Renal cortex interstitium (tissue), 15 donors: ENCODE measurements at places on chromosomes 4 and X. TPM values are rescaled to one million over a fixed set of nuclear protein-coding genes. Genes with fewer than 3 reads are reported as not detected.

The DMP1 gene
- 0.14 TPM for polyA plus RNA-seq

The HMX1 gene
- polyA plus RNA-seq = not detected

The DIPK2B gene
- 10.7 TPM for polyA plus RNA-seq

The KLHL13 gene
- polyA plus RNA-seq = 68.2 TPM

DNA sequence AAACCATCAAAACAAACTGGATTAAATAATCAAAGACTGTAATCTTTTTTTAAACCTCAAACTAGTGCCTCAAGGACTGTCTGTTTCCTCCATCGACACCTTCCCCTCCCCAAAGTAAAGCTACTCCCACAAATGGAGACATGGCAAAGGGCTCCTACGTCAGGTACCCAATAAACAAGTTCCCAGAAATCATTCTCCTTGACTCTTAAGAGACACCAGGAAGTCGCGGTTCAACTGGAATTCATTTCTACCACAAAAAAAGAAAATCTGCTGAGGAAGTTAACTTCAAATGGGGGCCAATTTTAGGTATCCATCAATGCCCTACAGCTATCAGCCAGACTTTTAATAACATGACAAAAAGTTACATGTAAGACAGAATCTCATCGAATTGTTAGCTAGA, 2.5 kb downstream of the RPS4X start:
- no peak for DNase-seq

DNA sequence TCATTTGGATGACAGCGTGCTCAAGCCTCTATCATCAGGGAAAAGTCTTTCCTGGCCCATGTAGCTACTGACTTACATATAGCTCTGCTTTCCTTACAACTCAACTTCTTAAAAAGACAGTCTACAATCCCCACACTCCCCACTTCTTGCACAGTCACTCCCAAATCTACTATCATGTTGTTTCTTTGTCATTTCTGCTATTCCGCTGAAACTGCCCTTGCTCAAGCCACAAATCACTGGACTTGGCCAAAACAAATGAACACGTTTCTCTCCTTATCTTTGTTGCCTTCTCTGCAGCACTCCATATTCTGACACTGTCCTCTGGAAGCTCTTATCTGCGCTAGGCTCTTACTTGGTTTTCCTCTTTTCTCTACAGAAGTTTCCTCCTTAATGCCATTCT, 28.2 kb downstream of the GPRIN3 start:
- no peak for DNase-seq

DNA sequence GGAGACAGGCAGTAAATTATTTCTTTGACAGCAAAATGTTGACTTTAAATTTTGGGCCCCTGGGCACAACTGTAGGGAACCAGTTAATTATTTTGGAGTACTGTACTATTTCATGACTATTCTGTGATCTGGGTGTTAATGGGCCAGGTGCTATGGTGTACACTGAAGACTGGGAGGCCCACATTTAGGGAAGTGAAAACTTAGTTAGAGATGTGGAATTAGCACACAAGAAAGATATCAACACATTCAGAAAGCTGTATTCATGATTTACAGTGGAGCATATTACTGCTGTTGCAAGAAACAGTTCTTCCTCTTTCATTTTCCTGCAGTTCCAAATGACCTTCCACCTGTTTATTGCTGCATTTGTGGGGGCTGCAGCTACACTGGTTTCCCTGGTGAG, 12.4 kb downstream of the PLP1 start:
- no peak for DNase-seq

DNA sequence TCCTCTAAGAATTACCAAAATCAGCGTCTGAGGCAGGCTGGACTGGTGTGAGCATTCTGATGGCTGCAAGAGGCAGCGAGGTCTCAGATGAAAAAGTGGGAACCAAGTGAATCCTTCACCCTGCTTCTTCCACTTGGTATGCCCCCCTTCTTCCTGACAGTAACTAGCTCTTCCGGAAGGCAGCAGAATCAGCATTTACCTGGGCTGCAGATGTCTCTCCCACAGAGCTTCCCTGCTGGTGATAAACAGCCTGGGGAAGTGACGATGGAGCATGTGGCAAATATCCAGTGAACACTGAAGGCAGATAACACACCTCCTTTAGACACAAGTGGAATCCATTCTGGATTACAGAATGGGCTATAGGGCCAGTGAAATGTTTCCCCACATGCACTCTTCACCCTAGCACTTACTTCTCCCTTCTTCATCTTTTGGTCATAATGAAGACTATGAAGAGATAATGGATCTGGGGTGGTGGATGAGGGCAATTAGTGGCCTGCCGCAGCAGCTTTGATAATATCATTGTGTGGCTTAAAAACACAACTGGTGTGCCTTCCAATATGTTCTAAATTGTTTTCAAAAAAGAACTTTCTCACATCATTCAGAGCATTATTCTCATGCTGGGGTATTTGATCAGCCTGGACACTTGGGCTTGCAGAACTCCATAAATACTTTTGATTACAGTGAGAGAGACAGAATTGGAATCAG, 60.8 kb upstream of the TBC1D9 start:
- no peak for DNase-seq

GRCh38 chrX:100381619-100382018, 28.5 kb downstream of the PCDH19 start:
- no peak for DNase-seq

GRCh38 chrX:85516131-85516530, 136.7 kb upstream of the POF1B start:
- DNase-seq = no peak

DNA sequence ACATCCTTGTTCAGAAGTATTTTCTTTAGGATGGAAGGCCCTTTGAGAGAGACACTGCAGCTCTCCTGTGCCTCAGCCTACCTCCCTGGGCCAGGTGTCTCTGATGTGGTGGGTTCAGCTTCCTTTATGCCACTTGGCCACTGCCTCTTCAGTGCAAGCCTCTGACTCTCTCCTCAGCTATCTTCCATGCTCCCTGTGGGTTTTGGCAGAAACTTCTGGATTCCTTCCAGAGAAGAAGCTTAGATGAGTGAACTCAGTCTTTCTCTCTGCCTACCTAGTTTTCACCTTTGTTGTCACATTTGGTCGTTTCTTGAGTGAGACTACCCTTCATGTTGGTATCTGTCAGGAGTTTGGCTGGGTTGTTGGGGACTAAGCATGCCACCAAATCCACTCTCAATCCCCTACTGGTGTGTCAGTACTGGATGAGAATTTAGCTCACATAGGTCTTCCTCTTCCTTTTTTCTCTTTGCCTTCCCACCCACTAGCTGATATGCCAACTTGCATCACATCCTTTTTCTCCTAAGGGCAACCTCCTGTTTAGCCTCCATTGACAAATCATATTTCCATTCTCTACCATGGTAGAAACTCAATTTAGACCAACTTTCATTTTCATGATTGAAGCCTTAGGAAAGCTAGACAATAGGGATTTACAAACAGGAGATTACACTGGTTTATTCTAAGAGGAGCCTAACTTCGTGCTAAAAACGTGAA, 32.0 kb downstream of the IL15 start:
- DNase-seq = no peak

DNA sequence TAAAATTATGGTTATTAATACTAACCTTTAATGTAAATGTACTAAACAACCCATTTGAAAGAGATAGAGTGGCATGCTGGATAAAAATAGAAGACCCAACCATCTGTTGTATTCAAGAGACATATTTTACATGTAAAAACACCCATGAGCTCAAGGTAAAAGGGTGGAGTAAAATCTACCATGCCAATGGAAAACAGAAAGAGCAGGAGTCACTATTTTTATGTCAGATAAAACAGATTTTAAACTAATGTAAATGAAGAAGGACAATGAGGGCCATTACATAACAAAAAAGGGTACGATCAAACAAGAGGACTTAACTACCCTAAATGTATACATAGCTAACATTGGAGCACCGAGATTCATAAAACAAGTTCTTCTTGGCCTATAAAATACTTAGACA, 66.3 kb downstream of the ITM2A start:
- DNase-seq = no peak

- DNase-seq = no peak
Observed at GRCh38 chr4:125489952-125490690, 175.4 kb downstream of the FAT4 start.

DNA sequence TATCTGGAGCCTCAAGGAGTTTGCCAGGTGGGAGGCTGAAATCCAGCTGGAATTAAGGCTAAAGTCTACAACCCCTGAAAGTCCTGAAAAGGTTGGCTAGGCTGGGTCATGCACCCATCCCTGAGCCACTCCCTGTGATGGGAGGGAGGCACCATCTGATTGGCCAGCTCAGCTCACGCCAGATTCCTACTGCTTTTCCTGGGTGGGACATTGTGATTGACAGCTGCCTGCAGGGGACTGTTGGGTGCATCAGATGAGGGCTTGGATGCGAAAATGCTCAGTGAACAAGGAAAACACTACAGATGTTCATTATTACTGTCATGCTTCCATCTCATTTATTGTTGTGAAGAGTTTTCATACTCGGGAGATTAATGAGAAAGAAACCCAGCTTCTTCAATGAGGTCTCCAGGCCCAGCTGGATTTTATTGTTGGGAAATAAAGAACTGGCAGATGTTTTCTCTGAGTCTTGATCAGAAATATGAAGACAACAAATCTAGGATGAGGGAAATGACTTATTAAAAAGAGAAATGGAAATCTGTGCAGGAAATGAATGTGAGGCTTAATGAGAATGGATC, 185.9 kb downstream of the STK32B start:
- no peak for DNase-seq

GRCh38 chrX:129655547-129656249, 942 bp upstream of the APLN start:
- DNase-seq = no peak

GRCh38 chr4:82553020-82553419, 8.8 kb downstream of the TMEM150C start:
- no peak for DNase-seq

DNA sequence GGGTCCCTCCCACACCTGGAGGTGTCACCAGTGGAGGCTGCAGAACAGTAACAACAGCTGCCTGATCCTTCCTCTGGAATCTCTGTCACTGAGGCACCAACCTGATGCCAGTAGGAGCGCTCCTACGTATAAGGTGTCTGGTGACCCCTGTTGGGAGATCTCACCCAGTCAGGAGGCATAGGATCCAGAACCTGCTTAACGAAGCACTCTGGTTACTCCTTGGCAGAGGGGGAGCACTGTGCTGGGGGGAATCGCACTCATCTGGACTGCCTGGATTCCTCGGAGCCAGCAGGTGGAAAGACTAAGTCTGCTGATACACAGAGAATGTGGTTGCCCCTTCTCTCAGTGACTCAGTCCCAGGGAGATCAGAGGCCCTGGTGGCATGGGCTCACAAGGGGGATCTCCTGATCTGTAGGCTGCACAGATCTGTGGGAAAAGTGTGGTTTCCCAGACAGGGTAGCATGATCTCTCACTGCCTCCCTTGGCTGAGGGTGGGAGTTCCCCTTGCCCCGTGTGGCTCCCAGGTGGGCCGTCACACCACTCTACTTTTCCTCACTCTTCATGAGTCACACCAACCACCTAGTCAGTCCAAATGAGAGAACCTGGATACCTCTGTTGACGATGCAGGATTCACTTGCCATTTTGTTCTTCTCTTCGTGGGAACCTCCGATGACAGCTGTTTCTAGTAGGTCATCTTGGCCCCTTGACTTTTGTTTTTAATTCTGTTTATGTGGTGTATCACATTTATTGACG, 305.9 kb downstream of the IDS start:
- DNase-seq = no peak

DNA sequence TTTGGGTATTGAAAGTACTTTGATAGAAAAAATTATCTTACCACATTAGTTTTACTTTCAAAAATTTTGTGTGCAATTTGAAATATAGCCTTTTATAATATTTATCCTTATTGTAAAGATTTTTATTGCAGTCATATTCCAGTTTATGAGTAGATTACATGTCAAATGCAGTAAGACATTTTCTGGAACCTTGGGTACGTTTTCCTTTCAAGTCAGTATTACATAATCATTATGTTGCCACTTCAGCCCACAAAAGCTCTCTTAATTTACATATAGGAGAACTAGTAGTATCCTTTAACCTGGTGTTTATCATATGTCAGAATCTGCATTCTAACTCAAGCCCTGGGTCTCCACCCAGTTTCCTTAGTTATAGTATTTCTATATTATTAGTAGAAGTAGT, 98.5 kb downstream of the CENPC start:
- DNase-seq = no peak

DNA sequence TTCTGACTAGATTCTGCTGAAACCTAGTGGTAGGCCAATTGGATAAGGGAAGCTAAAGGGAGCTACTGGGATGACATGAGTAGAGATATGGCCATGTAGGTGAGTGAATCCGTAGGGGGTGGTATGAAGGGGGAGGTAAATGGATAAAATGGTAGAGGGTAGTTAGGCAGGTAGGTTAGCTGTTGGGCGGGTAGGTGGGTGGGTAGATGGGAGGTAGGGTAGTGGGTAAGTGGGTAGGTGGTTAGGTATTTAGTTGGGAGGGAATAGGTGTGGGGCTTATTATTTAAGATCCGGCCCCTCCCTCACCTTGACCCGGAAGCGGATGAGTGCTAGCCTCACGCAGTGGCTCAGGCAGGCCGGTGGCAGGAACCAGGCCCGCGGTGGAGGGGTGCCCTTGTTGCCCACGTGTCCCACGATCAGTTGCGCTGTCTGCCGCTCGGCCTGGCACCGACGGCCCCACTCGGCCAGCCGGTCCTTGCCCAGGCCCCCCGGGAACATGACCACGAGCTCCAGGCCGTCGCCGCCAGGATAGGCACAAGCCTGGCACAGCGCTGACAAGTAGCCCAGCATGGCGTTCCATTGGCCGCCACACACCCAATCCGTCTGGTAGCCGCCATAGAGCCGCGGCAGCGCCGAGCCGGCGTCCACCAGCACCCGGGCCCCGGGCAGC, 725 bp downstream of the FAM120C start:
- DNase-seq = no peak

DNA sequence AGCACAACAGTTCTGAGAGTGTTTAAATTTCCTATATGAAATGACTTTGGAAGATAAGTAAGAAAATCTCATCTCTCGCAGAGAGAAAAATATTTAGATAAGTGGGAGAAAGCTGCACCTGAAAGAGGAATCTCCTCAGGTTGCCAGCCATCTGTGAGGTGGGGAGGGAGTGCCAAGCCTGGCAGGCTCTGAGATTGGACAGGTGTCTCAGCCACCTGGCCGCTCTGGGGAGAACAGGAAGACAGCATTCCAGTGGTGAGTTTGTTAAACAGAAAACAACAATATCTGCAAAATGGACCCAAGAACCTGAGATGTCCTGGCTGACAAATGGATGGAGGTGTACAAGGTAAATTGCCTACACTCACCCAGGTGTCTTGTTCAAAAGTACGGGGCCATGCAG, 31.3 kb downstream of the EMCN start:
- no peak for DNase-seq
